ENCODE measurements at places on chromosomes 7 and 10.
A peak's percentile ranks its signal among the peaks of the same experiment; 100 is the strongest.

DNA sequence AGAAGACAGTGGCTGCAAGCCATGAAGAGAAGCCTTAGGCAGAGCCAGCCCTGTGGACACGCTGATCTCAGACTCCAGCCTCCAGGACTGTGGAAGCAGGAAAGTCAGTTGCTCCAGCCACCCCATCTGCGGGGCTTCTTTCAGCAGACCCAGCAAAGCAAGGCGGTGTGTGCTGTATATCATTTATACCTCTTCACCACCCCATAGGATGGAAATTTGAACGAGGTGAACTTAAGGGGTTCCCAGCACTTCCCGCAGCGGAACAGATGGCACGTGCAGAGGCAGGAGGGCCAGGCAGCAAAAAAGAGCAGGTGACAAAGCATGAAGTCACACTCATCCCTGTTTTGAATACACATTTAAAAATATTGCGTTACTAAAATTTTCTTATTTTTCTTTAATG is 159.4 kb downstream of the ADARB2 start:
- no peak for DNase-seq

- DNase-seq = no peak
Observed at GRCh38 chr10:63256009-63256773, 123.1 kb downstream of the NRBF2 start.

DNA sequence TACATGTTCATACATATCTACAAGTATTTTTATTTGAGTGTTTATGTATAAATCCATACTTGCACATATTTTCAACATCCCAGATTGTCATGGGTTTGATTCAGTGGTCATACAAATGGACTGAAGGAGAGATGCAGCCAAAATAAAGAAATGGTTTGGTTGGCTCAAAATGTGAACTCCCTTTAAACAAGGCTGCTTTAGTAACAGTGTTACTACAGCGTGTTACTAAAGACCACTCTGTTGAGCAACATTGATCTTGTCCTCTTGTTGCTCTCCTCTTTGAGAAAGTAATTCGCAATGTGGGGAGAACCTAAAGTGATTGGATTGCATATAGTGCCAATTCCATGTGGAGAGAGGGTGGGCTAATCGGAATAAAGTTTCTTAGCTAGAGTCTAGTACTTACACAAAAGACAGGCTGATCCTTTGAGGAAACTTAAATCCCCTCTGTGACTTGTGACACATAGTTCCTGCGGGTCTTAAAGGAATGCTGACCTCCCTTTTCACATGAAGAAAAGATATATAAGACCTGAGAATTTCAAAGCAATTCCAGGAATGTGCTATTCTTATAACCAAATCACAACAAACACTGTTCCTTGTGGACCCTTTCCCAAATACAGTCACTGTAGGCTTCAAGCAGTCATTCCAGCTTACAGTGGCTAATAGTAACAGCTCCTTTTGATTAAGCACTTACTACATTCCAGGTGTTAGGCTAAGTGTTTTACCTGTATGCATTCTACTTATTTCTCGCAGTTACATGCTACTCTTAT is 144.3 kb downstream of the FZD1 start:
- DNase-seq = no peak

GRCh38 chr7:98300595-98301372 is 19.3 kb downstream of the BRI3 start:
- DNase-seq = no peak

DNA sequence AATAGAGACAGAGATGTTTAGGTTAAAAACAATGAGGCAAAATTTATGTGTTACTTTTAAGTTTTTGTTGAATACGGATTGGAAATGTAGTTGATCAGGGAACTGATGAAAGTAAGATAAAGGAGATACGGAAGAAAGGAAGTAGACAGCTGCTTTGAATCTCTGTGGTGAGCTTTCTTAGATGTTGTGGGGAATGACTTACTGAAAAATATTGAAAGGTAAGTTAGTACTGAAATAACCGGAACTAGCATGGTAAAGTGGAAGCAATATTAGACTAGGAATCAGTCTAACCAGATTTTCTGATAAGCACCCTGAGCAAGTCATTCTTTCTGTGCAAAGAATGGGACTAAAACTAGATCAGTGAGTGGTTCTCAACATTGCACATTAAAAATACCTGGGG is 34.8 kb downstream of the LUC7L2 start:
- DNase-seq = no peak

GRCh38 chr7:48938539-48939295 is 14.4 kb downstream of the CDC14C start:
- DNase-seq = no peak

DNA sequence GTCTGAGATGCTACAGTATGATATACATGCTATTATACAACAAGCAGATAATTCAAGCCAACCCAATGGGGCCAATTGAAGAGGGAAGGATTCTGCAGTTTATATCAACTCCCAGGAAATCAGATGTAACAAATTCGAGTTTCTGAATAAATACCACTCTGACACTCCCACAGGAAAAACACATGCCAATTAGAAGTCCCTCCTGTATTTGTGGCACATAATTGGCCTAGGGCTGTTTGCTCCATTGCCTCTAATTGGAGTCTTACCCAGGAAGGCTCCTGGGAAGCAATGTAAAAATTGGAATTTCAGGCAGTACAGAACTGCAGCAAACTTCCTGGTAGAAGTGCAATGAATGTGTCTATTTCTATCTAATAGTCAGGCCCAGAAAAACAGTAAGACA is 4.7 kb downstream of the PPA1 start:
- DNase-seq = no peak

DNA sequence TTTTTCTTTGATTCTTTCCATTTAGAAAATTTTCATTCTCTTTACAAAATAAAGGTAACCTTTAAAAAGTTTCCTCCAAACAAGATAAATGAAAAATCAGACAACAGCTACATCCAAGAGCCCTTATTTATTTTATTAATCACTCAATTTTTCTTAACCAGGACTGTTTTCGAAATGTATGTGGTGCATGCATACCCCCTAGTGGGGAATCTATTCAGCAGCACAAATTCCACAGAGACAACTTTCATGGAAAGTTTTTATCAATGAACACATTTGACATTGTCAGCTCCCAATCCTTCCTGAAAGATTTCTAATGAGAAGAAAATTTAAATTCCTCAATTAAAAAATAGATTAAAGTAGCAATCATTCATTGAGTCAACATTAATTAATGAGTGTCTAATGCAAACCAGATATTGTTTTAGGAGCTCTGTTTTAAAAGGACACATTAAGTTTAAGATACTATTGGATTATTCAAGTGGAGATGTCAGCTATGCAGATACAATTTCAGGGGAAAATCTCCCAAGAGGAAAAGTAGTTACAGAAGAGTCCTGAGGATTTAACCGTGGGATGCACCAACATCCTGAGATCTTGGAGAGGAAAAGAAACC is 5.2 kb upstream of the HTR7 start:
- DNase-seq = no peak

DNA sequence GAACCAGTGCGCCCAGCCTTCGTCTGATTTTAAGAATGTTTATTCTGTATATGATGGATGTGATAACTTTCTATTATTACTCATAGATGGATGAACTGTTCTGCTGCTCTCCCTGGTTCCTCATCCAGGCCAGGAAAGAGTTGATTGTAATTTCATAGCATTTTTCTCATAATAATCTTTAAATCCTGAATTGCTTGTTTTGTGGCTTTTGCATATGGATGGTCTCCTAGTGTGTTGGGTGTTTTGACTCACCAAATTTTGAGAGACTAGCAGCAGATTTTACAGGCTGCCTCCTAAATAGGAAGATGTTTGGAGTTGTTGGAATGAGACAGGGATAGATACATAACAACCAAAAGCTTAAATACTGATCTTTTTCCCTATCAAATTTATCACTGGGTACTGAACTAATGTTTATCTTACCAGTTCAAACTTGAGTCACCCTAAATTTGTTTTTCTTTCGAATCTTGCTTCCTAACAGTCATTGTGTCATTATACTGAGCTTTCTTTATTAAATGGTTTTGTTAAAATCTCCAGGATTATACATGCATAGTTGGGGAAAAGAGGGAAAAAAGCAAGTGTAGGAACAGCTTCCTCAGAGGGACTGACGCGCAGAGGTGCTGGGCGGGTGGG is 106.0 kb upstream of the GATA3 start:
- DNase-seq = no peak

DNA sequence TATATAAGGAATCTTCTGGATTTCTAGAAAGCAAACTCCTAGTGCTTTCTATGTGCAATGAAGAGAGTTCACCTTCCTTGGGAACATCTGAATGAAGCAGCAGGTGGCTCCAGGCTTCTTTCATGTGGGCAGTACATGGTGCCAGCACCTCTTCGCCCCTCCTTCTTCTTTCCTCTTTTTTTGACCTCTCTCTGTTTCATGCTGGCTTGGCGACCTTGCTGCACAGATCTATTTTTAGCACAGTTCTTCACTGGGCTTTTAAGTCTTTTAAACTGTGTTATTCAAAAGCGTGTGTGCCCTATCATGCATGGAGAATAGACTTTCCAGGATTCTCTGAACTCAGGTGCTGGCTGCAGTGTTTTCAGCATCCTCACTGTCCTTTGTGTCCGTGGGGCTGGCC is 400.3 kb upstream of the PRKCQ start:
- DNase-seq = no peak

DNA sequence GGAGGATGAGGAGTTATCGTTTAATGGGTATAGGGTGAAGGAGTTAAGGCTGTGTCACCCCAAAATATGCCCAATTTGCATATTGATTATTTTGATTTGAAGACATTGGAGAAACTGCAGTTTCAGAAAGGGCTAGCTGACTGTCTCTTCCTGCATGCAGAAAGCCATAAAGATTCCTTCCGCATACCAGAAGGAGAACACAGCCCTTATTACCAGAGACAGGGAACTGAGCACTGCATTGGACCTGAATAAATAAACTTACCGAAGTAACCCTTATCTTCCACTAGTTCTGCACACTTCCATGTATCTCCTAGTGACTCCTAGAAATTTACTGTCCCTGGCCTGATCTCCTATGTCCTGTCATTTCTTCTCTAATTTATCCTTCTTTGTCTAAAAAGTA is 821.9 kb upstream of the AUTS2 start:
- DNase-seq = no peak

GRCh38 chr10:62189131-62189530 is 79.5 kb downstream of the RTKN2 start:
- DNase-seq = no peak

DNA sequence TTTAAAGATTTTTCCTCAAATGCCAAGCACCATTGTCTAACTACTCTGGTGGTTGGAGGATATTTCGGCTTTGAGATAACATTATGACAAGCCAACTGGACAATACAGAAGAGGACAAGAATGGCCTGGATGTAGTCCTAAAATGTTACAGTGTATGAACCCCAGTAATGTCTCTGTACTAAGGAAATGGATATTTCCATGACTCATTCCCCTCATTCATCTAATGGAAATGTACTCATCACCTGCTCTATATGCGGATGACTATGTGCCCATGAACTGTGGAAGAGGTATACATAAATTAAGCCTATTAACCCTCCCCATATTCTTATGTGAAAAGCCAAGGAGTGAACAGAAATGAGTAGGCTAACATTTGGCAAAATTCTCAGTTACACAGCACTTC is 207.9 kb downstream of the CACNA2D1 start:
- no peak for DNase-seq

- DNase-seq = peak; percentile 75
Observed at GRCh38 chr10:102114861-102115618, 5.1 kb downstream of the LDB1 start.

GRCh38 chr10:28470873-28471651 is 61.9 kb upstream of the WAC start:
- no peak for DNase-seq

DNA sequence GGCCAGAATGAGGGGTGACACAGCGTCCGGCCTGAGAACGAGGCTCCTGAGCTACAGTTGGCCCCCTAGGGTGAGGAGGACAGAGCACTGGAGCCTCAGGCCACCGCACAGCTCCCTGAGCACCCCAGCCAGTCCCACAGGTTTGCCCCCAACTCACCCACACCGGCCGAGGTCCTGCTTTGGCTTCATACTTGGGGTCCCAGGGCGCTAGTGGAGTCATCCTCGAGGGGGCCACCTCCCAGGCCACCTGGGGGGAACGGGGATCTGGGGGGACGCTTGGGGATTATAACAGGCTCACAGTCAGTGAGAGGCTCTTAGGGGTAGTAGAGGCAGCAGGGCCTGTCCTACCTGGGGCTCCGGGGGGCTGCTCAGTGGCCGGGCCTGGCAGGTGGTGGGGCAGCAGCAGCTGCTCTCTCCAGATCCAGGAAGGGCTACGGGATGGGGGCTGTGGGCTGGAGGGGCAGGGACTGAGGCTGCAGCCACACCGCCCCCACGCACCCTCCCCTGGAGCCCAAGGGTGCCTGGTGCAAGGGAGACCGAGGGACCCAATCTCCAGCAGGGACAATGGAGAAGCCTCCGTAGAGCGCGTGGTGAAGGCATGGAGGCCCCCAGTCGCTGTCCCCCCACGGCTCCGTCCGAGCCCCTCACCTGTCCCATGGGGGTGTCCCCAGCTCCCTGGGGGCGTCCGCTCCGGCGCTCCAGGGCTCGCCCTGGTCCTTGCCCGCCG is 588 bp downstream of the SAP25 start:
- DNase-seq = no peak

All from stimulated activated CD8-positive, alpha-beta memory T cell treated with anti-CD3 and anti-CD28 coated beads, Interleukin-12 subunit alpha, Interleukin-12 subunit beta, amount 100 ng/mL, for 4 hours (primary cell).